ENCODE measurements at places on chromosomes 4 and X.

GRCh38 chrX:54470054-54470760, 25.8 kb downstream of the FGD1 start:
- no peak for DNase-seq

GRCh38 chrX:115266300-115266699, 23.2 kb upstream of the LUZP4 start:
- DNase-seq = no peak

- DNase-seq = peak; percentile 93
These were observed 14.9 kb downstream of the SNX12 start for GRCh38 chrX:71053217-71053621.

GRCh38 chr4:148034813-148035212, 302.9 kb downstream of the ARHGAP10 start:
- DNase-seq = no peak

GRCh38 chr4:39146211-39146610, 36.1 kb upstream of the WDR19 start:
- DNase-seq = no peak

- DNase-seq = no peak
These were observed 90.4 kb downstream of the MOSPD2 start for GRCh38 chrX:14963447-14964236.

DNA sequence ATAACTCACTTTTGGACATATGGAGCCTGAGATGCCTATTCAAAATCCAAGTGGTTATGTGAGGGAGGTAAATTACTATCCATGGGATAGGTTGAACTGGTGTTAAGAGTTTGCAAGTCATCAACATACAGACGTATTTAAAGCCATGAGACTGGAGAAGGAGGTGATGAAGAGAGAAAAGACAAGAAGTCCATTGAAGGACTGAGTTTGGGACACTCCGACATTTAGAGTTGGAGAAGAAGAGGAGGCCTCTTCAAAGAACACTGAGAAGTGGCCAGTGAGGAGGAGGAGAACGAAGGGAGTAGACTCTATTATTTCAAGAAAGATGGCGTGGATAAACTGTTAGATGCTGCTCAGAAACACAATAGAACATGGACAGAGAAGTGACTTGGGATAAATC, at the start of gene CNGA2:
CNGA2 (plus strand) TSS at position 301 of the 400 bp plus-strand sequence. CDS start 3,738 bp downstream, outside the sequence.
- no peak for DNase-seq

All from endodermal cell (in vitro differentiated cells).